ENCODE measurements at places on chromosomes 6 and 20.

- DNase-seq: no peak
These were observed 39.2 kb upstream of the TPD52L1 start for GRCh38 chr6:125114248-125114858.

- DNase-seq: peak; percentile 82
These were observed 9.8 kb upstream of the HECA start for GRCh38 chr6:139124887-139125672.

DNA sequence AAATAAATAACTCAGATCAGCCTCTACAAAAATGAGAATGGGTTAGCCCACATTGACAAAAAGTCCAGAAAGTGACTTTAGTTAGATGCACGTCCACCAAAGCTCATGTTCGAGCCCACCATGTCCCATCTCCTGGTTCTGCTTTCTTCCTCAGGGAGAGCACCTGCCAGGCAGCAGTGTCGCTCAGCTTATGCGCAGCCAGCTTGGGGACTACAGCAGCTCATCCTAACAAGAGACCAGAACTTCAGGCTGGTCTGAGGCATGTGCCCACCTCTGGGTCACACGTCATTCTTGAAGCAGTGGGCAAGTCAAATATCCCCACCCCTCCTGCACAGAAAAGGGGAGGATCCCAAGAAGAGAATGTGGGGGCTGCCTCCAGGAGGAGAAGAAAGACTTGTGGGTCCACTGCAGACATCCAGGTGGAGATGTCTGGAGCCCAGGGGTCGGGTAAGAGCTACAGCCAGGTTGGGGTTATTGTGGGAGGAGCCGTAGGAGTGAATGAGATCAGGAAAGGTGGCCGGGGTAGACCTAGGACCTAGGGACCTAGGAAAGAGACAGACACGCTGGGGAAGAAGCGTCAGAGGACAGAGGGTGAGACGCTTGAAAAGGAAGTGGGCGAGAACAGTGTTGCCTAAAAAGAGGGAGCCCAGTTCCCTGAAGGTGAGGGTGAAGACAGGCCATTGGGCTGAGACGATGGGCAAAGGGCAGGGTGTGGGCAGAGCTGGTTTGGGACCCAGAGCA is 52.5 kb downstream of the SSR1 start:
- no peak for DNase-seq

GRCh38 chr6:26576929-26577719 is 19.6 kb upstream of the ABT1 start:
- DNase-seq: peak; percentile 85

- DNase-seq: no peak
These were observed 112.7 kb downstream of the RTN4IP1 start for GRCh38 chr6:106516616-106517015.

GRCh38 chr6:50698546-50698945 is 14.8 kb upstream of the TFAP2D start:
- no peak for DNase-seq

- no peak for DNase-seq
These were observed 6.9 kb downstream of the FAM184A start for GRCh38 chr6:119071576-119071975.

GRCh38 chr6:54698974-54699373 is 147.6 kb upstream of the FAM83B start:
- peak; percentile 90 for DNase-seq

- DNase-seq: peak; percentile 25
These were observed 52.6 kb downstream of the FIG4 start for GRCh38 chr6:109743739-109744138.

DNA sequence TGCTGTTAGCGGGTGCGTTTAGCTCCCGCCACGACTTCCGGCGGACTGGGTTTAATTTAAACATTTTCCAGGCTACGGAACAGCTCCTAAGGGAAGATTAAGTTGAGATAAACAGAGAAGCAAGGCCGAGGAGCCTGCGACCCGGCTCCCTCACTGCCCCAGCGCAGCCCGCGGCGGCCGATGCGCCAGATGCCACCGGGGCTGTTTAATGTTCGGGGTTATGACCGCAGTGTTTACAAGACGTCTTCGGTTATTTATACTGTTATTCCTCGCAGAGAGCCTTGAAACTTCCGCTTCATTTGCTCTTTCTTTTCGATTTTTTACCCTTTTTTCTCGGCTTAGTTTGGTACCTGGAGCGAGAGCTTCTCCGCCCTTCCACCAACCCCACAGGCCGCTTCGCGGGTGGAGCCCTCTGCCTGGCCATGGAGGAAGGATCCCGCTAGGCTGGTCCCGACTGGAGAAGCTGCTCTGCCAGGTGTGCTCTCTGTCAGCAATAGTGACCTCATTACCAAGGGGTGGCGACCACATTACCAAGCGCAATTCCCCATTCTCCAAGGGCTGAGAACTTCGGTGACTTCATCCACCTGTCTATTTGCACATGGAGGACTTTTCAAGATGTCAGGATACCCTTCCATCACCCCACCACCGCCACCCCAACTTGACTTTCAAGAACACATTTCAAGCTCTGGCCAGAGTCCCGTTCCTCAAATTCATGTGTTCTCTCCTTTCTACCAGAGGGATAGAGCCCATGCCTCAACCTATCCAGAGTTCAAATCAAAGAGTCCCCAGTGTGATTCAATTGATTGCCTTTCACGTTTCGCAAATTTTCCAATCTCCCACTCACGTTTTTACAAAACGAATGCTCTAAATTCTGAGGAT is 4.1 kb downstream of the TCF21 start:
- DNase-seq: no peak

DNA sequence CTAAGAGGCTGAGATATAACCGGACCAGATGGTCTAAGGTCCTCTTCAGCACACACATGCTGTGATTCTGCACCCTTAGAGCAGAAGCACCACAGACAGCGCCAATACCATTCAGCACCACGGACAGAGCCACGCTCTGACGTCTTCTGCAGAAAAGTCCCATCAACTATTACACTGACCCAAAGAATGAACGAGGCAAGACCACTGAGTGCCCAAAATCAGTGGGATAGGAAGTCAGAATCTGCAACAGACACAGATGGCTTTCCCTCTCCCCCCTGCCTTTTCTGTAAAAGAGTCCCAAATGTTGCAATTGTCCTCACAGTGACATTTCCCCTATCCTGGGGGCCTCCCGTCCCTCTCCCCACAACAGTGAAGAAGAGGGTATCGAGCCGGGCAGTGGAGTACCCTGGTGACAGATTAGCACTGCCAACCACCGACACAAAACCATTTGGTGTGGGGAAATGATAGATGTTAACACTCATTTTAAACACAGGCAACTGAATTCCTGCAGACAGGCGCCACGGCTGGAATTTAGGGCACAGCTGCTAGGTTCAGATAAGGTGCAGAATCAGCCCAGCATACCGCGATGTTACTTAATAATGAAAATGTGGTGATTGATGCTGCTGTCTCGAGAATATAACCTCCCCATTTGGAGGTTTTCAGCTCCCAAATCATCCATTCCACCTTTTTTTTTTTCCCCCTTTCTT is 66.6 kb upstream of the CTNNBL1 start:
- peak; percentile 26 for DNase-seq

GRCh38 chr6:137390334-137390733 is 103.9 kb downstream of the OLIG3 start:
- peak; percentile 22 for DNase-seq

GRCh38 chr6:42281570-42281969 is 63.9 kb upstream of the MRPS10 start:
- DNase-seq: no peak

DNA sequence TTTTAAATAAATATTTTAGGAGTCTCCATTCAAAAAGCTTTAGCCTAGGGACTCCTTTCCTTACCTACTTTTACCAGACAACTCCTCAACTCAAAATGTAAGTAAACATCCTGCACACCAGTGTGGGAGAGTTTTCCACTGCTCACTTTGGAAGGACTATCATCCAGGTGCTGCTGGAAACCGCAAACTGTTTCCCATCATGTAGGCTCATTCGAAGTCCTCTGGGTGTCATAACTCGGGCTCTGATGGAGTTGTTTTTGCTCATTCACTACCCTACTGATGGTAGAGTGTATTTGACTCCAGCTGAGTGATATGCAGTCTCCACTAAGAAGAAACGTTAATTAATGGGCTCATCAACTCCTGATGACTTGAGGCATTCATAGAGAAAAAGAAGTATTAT is 136.5 kb upstream of the AKAP12 start:
- no peak for DNase-seq

DNA sequence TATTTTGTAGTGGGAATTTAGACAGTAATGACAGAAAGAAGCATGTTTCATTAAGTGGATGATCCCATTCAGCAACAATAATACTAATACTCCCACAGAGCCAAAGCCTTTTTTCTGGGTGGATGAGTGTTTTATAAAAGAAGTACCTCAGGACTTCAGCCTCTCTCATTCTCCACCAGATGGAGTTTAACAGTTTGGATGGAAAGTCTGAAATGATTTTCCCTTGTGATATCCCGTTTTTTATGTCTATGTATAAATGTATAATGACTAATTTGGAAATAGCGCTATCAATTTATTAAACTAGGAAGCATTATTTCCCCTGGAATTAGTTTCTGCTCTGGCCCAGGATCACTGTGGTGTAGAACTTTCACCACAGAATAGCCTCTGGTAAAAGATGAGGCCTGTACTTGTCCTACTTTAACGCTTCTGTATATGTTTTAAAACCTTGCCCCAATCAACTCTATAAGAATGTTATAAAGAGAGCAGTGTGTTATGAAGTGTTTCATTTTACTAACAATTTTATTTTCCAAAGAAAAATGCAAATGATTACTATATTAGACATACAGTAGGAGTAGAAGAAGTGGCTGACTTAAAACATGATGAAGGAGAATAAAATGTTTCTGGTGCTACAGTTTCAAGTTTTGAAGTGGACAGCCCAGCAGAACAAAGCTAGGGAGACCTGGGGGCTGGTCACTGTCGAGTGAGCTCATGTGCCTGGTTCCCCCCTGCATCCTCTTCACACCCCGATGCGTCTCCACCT is 135.6 kb downstream of the HIVEP1 start:
- no peak for DNase-seq

GRCh38 chr6:157967486-157967885 is 14.2 kb upstream of the SYNJ2 start:
- DNase-seq: no peak

DNA sequence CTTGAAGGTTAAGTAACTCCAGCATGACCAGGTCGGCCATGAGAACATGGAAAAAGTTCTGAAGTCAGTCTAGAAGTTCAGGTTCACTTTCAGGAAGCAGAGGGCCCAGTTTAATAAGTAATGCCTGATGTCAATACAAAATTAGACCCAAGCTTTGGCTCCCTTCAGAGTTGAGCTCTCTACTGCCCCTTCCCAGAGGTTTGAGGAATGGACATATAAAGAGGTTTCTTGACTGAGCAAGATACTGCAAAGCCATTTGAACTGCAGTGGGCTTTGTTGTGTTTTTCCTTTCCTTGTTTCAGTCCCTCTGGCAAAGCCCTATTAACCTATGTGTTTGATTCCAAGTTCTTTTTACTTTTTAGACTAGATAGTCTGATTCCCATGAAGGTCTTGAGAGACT is 97.8 kb upstream of the PREP start:
- no peak for DNase-seq

DNA sequence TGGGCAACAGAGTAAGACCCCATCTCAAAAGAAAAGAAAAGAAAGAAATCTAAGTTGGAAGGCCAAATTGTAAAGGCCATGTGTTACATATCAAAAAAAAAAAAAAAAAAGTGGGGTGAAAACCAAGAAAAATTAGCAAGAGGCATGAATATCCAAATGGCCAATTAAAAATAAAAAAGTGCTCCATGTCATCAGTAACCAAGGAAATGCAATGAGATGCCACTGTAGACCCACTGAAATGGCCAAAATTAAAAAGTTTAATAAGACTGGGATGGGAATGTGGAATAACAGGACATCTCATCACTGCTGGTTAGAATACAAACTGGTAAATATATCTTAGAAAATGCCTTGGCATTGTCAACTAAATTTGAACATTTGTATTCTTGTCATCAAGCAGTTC is 30.1 kb upstream of the BCLAF1 start:
- no peak for DNase-seq

- no peak for DNase-seq
These were observed 397.2 kb upstream of the MAP3K7 start for GRCh38 chr6:90984066-90984465.

DNA sequence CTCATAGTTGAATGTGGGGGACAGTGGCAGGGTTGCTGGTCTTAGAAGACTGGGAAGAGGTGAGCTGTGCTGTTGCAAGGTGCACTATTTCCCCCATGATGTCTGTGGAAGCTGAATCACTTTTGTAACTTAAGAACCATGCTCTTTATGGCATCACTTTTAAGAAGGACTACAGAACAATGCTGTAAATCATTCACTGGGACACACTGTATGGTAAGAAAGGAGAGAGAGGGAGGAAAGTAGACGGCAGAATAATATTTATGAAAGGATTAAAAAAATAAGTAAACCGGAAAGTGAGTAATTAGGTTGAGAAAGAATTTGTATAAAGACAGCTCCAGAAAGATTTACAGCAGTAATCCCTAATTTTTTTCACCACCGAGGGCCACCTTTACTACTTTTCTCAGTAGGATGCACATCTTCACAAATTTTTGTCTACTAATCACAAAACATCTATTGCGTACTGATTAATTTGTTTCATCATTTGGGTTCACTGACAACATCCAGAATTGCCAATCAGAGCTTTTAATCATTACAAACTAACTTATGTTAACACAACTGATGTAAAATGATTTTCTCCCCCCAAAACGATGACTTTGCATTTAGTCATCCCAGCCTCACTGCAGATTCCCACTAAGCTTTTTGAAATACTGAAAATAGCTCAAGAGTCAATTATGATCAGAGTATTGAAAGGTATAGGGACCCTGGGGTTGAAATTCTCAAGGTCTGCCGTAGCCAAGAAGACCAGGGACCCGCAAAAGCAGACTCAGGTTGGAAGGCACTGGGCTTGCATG is 560.7 kb upstream of the NOX3 start:
- no peak for DNase-seq

DNA sequence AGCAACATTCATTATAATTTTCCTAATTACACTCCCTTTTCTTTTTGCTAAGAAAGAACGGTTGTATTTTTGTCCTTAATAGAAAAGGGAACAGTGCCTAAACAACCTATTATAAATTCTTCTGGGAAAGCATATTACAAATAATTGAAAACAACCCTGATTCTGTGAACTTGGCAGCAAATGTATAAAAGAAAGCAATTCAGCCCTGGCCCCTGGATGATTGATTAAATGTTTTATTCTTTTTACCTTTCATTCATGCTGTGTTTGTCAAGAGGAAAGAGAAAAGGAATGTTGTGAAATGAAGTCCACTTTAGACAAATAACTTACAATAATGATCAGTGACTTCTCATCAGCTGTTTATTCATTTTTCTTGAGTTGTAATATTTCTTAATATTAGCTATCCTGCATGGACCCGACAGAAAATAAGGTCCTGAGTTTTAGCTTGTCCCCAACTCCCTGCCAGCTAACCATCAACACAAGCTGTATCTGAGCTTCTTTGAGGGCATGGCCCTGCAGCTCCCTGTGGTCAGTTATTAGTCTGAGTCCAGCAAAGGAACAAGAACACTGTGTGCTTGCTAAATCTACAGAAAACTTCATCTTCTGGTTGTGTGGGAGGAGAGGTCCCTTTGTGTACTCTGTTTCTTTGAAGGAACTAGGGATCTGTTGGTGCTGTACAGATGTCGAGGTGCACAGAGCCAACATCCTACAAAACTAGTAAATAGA is 248.2 kb downstream of the LAMA2 start:
- DNase-seq: no peak

- DNase-seq: no peak
These were observed 152.3 kb downstream of the EDN1 start for GRCh38 chr6:12442455-12442854.

- no peak for DNase-seq
These were observed 33.2 kb downstream of the MAP7 start for GRCh38 chr6:136517002-136517401.

GRCh38 chr6:144360401-144360800 is 75.3 kb downstream of the UTRN start:
- no peak for DNase-seq

GRCh38 chr6:32642720-32643106 is 5.5 kb downstream of the HLA-DQA1 start:
- DNase-seq: no peak
